Right renal cortex interstitium (tissue), 3 donors: ENCODE measurements at places on chromosomes 12 and 14.

- no peak for DNase-seq
Measured at GRCh38 chr12:8678661-8679111, 16.1 kb upstream of the MFAP5 start.

GRCh38 chr14:20356422-20356821 is 13.0 kb downstream of the PARP2 start:
- no peak for DNase-seq

- DNase-seq: no peak
Measured at GRCh38 chr12:22803725-22804124, 178.8 kb downstream of the ETNK1 start.

DNA sequence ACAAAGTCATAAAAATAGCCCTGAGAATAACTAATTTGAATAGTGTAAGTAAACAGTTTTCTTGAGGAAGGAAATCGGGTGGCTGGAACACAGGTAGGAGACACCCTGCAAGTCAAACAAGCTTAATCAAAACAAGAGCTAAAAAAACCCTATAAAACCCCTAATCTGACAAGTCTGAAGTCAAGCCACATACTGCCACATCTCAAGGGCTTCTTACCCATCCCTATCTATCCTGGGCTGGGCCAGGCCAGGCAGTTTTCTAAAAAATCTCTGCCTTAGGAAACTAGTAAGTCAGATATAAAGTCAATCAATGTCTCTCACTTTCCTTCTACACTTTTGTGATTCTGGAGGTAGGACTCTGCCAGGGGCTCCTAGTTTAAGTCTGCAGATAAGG is 15.3 kb downstream of the UBE2N start:
- no peak for DNase-seq

- DNase-seq: no peak
Measured at GRCh38 chr12:19303496-19303895, 135.8 kb upstream of the AEBP2 start.

- no peak for DNase-seq
Measured at GRCh38 chr12:107590413-107590812, 95.2 kb upstream of the PWP1 start.

GRCh38 chr14:89911010-89911919 is 43.3 kb downstream of the EFCAB11 start:
- DNase-seq: no peak

- no peak for DNase-seq
Measured at GRCh38 chr12:123237646-123238329, 4.6 kb downstream of the MTRFR start.

GRCh38 chr12:41019461-41019860 is 168.7 kb upstream of the PDZRN4 start:
- no peak for DNase-seq

GRCh38 chr14:54767139-54767431 is 135.5 kb downstream of the GCH1 start:
- DNase-seq: no peak

DNA sequence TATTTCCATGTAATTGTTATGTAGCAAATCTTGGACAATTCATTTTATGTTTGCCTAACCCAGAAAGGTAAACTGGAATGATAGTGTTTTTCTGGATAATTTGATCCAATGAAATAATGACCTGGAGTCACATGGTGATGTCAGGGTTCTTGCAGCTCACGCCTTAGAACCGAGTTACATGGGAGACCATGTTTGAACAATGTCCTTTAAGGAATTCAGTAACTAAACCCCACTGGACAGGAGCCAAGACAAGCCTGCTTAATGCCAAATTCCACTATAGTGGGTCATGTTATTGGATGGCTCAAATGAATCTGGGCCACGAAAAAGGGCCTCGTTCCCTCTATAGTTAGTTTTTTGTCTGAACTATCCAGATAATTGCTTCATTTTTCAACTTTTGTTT is 255.8 kb upstream of the HMGA2 start:
- no peak for DNase-seq

DNA sequence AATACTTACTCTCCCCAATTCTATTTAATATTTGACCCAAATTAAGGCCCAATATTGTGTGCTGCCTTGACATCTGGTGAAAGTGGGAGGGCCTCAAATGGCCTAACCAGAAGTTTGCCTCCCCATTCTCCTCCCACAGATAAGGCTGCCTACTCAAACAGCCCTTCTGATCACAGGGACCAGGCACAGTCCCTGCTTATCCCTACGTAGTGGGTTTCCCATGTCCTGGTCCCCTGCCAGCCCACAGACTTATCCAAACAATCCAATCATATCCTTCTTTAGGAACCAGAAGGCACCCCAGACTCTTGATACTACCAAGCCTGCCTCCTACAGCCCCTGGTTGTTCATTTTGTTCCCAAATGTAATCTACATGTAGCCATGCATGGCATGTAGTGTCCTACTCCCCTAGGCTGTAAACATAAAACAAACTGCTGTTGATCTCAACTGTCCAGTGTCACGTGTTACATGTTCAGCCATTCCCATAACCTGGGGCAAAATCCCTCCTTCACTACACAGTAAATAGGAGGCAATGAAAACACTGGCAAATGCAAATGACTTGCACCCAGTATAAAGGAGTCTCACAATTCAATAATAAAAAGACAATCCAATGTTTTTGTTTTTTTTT is 49.3 kb downstream of the EEA1 start:
- no peak for DNase-seq
